ENCODE measurements at places on chromosomes 13 and 19. TPM values are rescaled to one million over a fixed set of nuclear protein-coding genes. Genes with fewer than 3 reads are reported as not detected.
A peak's percentile ranks its signal among the peaks of the same experiment; 100 is the strongest.

DNA sequence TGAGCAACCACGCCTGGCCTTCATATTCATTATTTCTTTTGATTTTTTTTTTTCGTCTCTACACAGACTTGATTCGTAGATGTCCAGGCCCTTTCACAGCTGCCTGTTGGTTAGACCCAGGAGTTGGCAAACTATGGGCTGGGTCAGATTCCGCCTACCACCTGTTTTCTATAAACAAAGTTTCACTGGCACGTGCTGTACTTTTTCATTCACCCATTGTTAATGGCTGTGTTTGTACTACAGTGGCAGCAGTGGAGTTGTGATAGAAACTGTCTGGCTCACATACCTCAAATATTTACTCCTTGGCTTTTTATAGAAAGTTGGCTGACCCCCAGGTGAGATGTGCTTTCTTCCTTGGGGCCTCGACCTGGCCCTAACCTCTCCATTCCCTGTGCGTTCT, 72.9 kb upstream of the TEX29 start:
- DNase-seq: no peak

- no peak for DNase-seq
Observed at GRCh38 chr13:39035799-39036198, 2.1 kb downstream of the PROSER1 start.

DNA sequence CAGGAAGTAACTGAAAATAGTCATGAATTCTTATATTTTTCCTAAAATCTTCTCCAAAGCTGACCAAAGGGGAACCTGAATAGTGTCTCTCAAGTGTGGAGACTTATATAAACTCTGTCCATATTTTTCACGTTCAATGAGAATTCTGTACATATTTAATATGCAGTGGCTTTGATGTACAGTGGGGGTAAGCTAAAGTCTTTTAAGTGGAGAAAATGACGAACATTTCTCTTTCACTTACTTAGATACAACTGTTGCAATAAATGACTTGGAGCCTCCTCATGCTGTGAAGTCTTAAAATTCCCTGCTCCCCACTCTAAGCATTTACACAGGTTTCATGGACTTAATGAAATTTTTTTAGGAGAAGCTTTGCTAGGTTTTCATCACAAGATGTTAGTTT, 1196.7 kb downstream of the EFNB2 start:
- DNase-seq: no peak

GRCh38 chr13:47545201-47546024, 455.7 kb downstream of the SUCLA2 start:
- no peak for DNase-seq

DNA sequence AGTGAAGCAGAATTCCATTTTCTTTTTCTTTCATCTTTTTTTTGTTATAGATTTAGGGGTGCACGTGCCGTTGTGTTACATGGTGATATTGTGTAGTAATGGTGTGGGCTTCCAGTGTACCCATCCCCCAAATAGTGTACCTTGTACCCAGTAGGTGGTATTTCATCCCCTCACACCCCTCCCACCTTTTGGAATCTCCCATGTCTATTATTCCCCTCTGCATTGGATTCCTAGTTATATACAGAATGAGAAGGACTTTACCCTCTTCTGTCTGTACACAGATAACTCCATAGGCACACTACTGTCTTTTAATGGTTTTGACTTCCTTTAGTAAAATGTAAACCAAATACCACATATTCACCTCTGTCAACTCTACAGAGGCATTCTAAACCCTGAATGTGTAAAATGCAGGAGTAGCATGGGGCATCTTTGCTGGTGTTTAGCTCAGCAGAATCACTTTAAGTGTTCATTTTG, 28.0 kb downstream of the FRY start:
- DNase-seq: no peak

DNA sequence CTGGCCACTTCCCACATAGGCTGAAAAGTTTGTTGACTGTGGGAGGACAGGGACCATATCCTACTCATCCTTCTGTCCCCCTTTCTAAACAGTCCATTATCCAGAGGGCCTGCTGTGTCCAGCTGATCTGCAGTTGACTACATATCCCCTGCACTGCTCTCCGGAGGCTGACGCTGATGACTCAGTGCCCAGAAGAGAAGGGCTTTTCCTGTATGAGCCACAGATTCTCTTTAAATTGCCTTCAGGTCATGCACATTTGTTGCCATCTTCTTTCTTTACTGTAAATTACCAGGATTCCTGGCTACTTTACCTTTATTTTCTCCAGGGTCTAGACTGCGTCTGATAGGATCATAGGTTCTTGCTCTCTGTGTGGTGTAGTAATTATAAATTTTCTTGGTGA, 125.2 kb downstream of the LACC1 start:
- DNase-seq: peak; percentile 13

GRCh38 chr13:34430294-34430693, 511.8 kb upstream of the NBEA start:
- DNase-seq: no peak

- no peak for DNase-seq
Observed at GRCh38 chr13:64314331-64314730, 2898.7 kb upstream of the PCDH20 start.

- no peak for DNase-seq
Observed at GRCh38 chr13:43389573-43389972, 366.2 kb downstream of the DNAJC15 start.

GRCh38 chr19:13055213-13056051, 47.2 kb downstream of the LYL1 start:
- DNase-seq: no peak

- DNase-seq: peak; percentile 84
Observed at GRCh38 chr19:16771618-16772017, 52.0 kb downstream of the NWD1 start.

GRCh38 chr13:106529415-106530170, 5.9 kb downstream of the EFNB2 start:
- no peak for DNase-seq

DNA sequence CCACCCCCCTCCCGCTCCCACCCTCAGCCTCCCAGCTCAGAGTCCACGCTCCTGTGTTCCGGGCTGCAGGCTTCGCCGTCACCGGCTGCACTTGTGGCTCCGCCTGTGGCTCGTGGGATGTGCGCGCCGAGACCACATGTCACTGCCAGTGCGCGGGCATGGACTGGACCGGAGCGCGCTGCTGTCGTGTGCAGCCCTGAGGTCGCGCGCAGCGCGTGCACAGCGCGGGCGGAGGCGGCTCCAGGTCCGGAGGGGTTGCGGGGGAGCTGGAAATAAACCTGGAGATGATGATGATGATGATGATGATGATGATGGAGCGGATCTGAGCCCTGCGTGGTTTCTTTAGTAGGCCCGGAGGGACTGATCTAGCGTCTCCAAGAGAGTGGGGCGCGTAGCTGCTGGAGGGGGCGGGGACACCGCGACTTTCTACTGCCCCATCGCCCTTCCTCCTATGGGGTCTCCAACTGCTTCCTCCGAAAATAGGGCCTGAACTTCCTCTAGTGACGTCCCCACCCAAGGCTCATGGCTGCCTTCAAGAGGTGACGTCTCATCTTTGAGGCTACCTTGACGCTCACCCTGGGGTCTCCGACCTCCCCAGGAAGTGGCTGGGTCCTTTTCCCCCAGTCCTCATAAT, 1.4 kb downstream of the RETN start:
- peak; percentile 7 for DNase-seq

DNA sequence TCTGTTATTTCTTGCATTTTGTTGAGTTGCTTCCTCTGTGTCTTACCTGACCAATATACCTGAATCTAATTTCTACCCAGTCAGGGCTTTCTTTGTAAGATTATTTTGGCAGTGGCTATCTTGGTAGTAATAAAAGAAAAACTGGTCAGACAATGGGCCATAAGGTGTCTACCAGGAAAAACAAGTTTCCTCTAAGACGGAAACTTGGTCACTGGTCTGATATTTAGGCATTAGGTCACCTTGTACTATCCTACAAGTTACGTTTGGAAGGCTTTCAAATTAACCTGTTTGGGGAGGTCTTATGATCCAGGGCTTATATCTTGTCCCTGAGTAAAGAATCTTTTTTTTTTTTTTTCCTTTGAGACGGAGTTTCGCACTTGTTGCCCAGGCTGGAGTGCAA, 9.2 kb downstream of the ZNF823 start:
- no peak for DNase-seq

Gene CAPN12
- total RNA-seq: not detected

Gene IGSF23
- total RNA-seq: not detected

Gene RAB3A
- 2.5 TPM for total RNA-seq

Gene LRRC63
- total RNA-seq: 0.82 TPM

Gene STOML3
- 0.13 TPM for total RNA-seq

Gene CHERP
- 2.0 TPM for total RNA-seq

Data from SK-MEL-5 (cell line).